ENCODE measurements at places on chromosomes 3 and 15. TPM values are rescaled to one million over a fixed set of nuclear protein-coding genes. Genes with fewer than 3 reads are reported as not detected.

- DNase-seq: no peak
These were observed 19.6 kb upstream of the DGKG start for GRCh38 chr3:186381424-186382216.

- no peak for DNase-seq
These were observed 87.2 kb downstream of the TGFBR2 start for GRCh38 chr3:30693470-30694120.

- no peak for DNase-seq
These were observed 12.5 kb upstream of the C15orf61 start for GRCh38 chr15:67508407-67508806.

Gene RBP2
- not detected for polyA plus RNA-seq

- DNase-seq: no peak
These were observed 828 bp upstream of the ATOSA start for GRCh38 chr15:52680041-52680391.

- DNase-seq: no peak
These were observed 6.6 kb downstream of the EHD4 start for GRCh38 chr15:41965441-41966413.

GRCh38 chr15:96585484-96586386 is 255.2 kb downstream of the NR2F2 start:
- DNase-seq: peak; percentile 1

Gene GOLGA8J
- not detected for polyA plus RNA-seq

GRCh38 chr15:95298729-95299128 is 1031.8 kb upstream of the NR2F2 start:
- no peak for DNase-seq

DNA sequence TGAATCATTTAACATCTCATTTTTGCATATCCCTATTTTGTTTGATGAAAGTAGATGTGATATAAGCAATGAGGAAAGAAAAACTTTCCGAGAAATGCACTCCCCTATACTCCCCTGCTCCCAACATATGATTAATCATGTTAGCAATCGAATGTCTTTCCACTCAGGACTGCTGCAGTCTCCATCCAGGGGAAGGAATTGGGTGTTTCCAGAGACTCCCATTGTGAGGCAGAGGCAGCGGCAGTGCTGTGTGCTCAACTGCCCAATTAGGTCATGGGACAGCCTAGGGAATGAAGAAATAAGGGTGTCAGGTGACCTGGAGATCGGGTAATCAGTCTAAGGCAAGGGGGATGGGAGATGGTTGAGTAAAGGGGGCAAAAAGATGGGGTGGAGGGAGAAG is 268.6 kb upstream of the MEIS2 start:
- DNase-seq: no peak

DNA sequence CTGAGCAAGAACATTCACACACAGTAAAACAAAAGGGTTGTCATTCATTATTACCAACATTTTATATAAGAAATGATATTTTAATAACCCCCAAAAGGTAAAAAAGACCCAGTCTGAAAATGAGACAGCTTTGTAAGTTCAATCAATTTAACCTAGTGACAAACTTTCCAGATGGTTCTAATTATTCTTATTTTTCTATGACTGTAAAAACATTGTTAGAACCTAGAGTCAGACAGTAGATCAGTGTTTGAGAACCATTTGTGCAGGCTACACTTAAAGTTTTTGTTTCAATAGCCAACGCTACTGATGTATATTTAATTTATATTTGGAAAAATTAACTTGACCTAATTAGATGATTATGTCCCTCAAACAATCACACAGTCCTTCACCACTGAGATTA is 708.4 kb upstream of the CBLB start:
- DNase-seq: no peak

DNA sequence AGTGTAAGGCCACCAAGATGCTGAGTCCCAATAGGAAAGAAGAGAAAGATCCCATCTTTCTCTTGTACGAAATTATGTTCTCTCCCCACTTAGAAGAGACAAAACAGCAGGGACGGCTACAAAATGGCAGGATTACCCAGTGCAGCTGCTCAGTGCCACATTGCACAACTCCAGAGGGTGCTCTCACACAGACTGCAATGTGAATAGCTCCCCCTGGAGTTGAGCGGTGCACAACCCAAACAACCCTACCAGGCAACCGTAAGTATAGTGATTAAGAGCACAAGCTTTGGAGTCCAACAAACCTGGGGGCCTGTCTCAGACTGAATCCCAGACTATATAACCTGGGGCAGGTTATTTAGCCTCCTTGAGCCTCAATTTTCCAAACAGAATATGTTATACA is 3.1 kb upstream of the BHLHE40 start:
- no peak for DNase-seq

- no peak for DNase-seq
These were observed 86.1 kb upstream of the PSMD6 start for GRCh38 chr3:64109438-64109837.

GRCh38 chr3:148205977-148206376 is 491.7 kb upstream of the AGTR1 start:
- peak; percentile 49 for DNase-seq

DNA sequence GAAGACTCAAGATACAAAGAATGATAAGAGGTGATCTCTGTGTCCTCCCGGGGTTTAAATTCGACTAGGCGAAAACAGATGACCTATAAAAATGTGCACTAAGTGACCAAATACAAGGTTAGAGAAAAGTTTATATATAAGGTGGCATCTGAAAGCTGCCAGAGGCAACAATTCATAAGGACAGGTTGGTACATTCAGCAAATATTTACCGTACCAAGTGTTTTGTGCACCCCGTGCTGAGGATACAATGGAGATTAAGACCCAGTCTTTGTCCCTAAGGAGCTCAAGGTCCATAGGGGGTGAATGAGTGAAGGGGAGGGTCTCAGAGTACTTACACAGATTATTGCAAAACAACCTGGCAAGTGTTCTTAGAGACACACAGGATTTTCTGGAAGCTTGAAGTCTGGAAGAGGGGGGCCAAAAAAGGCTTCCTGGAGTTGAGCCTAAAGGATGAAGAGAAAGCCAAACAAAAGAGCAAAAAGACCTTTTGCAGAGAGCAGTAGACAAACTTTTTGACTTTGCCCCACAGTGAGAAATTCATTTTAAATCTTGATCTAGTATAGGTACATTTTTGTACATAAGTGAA is 71.4 kb upstream of the LRIG1 start:
- DNase-seq: no peak

- DNase-seq: no peak
These were observed 24.1 kb downstream of the ALS2CL start for GRCh38 chr3:46669191-46669999.

DNA sequence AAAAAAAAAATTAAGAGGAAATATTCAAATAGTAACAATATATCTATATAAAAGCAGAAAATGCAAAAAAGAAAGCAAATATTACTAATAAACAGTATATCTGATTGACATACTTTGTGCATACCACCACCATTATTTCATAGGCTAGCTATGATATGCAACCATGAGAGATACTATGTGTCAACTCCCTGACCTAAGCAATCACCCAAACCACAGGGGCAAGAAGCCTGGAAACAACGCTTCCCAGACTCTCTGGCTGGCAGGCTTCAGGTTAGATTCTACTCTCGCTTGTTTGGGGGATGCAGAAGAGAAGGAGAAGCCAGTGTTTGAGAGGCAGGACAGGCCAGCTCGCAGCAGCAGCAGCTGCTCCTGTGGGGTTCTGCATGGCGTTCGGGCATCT is 169.3 kb upstream of the TPM1 start:
- DNase-seq: no peak

- DNase-seq: no peak
These were observed 18.9 kb downstream of the GHRL start for GRCh38 chr3:10273702-10274305.

DNA sequence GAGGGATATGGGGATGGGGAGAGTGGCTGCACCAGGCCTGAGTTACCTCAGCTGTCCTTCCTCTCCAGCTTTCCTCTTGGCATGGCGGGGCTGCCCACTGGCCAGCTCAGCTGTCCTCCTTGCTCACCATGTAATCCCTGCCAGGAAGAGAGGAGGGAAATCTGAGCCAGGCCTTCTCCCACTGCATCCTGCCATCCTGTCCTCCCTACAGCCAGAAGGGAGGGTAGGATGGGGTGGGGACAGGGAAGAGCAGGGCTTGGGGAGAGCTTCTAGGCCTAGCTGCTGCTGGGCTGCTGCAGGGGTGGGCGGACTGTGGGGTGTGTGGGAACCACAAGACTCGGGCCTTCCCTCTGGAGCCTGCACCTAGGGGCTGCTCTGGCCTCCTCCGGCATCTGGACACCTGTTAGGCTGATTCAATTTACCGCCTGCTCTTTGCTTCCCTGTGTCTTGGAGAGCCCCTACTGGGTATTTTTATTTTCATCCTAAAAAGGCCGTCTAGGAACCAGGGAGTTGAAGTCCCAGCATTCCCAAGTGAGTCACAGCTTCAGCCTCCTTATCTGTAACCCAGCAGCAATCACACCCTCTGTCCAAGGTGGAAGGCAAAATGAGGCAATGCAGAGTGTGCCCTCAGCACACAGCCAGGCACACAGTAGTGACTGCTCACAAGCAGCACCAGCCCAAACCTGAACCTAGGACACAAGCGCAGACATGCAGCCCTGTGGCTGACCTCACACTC is 13.1 kb upstream of the KY start:
- no peak for DNase-seq

- no peak for DNase-seq
These were observed 47.8 kb downstream of the BSN start for GRCh38 chr3:49602049-49602554.

GRCh38 chr3:51436998-51437639 is 46.0 kb downstream of the RBM15B start:
- DNase-seq: no peak

DNA sequence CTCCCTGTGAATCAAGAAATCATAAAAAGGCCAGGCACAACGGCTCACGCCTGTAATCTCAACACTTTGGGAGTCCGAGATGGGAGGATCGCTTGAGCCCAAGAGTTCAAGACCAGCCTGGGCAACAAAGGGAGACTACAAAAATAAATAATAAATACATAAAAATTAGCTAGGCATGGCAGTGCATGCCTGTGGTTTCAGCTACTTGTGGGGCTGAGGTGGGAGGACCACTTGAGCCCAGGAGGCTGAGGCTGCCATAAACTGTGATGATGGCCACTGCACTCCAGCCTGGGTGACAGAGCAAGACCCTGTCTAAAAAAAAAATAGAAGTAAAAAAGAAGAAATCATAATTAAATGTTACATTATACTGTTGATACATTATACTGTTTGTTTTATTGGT is 28.0 kb upstream of the DCUN1D1 start:
- DNase-seq: no peak

Gene TIMP4
- 1.8 TPM for polyA plus RNA-seq

Gene PRR20G
- polyA plus RNA-seq: not detected

GRCh38 chr3:70863049-70863448 is 550.6 kb upstream of the MDFIC2 start:
- no peak for DNase-seq

DNA sequence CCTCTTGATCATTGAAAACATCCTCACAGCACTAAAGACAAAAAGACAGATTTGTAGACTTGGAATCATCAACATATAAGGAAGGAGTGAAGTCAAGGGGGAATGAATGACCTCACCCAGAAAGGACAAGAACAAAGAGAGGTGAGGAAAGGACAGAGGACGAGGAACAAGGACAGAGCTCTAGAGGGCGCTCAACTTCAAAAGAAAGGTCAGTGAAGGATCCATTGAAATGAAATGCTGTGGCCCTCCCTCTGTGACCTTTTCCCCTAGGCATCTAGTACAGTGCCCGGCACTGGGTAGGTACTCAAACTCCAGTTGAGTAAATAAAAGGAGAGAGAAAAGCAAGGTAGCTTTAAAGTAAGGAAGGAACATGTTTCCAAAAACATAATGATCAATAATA is 2.6 kb downstream of the ATP8B4 start:
- no peak for DNase-seq

Gene RYK
- polyA plus RNA-seq: 60.9 TPM

- DNase-seq: no peak
These were observed 40.1 kb downstream of the FAN1 start for GRCh38 chr15:30943654-30944335.

Gene NRROS
- 0.07 TPM for polyA plus RNA-seq

DNA sequence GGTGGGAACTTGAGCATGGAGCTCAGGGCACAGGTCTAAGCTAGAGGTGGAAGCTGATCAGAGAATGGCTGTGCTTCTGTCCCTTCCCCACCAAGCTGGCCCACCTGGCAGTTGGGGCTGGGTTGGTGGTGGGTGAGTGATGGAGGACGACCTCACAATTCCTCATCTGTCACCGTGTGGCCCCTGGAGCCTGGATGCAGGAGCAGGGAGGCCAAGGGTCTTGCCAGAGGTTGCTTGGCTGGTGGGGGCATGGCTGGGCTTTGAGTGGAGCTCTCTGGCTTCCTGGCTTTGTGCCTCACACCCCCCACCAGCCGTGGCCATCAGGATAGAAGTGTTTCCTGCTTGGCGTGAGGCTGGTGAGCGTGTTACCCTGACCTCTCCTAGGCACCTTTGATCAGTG is 36.0 kb downstream of the FBLN2 start:
- DNase-seq: no peak

Gene PRR23A
- polyA plus RNA-seq: not detected

DNA sequence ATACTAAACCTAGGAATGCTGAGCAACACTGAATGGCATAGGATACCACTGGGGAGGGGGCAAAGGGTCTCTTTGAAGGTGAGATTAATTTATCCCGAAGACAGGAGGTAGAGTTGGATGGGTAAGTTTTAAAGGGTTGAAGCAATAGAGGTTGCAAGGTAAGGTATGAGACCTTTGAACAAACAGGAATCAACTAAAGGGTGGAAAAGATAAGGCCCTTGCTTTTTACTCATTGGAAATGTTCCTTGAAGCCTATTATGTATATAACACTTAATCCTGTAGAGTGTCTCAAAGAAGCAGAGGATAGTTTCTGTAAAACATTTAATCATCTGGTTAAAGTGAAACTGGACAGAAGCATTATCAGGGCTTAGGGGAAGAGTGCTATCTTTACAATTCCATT is 5.7 kb downstream of the ABHD5 start:
- DNase-seq: no peak

DNA sequence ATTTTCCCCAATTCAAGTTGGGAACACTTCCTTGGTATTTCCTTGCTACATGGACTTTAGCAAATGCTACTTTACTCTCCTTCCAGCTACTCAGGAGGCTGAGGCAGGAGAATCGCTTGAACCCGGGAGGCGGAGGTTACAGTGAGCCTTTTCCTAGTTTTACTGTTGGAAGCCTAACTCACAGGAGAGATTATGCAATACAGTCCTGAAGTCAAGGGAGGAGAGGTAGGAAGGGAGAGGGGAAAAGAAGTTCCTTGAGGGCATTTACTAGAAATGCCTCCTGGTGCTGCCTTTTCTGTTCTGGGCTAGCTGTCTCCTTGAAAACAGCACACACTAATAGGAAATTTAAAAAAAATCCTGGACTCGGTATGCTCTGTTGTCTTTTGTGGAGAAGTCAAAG is 6.2 kb downstream of the HHLA2 start:
- no peak for DNase-seq

Gene CCR9
- polyA plus RNA-seq: not detected

GRCh38 chr3:114308830-114309229 is 15.0 kb downstream of the TIGIT start:
- no peak for DNase-seq

DNA sequence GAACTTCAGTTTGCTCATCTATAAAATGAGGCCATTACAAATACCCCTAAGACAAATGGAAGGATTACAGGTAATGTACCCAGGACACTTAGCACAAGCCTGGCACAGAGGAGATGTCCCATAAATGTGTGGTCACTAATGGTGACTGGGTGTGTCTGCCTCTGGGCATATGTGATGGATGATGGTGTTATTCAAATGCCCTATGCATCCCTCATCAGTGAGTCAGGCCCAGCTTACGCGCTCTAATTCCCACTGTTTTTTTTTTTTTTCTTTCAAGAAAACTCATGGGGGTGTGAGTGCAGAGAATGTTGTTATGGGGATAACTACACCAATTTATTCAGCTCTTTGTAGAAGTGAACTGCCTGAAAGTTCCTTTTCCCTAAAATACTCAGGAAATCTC is 23.6 kb upstream of the KIF23 start:
- DNase-seq: peak; percentile 56

- no peak for DNase-seq
These were observed 359.1 kb downstream of the EPHB1 start for GRCh38 chr3:135154186-135154585.

Measured in BJ (cell line).